Iris pigment epithelial cell (primary cell): ENCODE measurements at places on chromosomes 13 and 19.

DNA sequence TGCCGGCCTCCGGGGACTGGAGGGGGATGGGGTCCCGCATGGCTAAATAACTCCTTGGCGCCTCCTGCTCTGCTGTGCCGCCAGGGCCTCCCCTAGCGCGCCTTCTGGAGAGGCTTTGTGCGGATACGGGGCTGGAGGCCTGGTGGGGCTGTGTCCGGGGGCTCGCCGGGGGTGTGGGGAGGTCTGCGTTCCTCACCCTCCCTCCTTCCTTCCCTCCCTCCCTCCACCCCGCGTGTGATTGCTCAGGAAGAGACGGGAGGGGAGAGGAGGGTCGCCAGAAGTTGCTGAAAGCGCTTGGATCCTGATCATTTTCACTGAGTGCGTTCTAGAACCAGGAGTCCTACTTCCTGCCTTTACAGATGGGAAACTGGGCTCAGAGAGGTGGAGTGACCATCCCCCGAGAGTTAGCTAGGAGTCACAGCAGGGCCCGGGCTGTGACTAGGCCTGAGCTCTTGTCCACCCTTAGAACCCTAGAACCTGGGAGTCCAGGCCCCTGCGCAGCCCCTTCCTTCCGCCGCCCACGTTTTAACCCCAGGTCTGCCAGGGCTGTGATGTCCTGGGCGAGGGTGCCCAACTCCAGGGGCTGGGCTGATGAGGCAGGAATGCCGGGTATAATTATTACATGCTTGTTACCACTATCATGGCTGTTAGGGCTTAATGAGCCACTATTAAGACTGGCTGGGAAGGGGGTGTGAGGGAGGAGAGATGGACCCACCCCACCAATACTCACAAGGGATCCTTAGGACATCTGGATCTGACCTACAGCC lies 782 bp upstream of the JUND start:
- DNase-seq, result no peak

DNA sequence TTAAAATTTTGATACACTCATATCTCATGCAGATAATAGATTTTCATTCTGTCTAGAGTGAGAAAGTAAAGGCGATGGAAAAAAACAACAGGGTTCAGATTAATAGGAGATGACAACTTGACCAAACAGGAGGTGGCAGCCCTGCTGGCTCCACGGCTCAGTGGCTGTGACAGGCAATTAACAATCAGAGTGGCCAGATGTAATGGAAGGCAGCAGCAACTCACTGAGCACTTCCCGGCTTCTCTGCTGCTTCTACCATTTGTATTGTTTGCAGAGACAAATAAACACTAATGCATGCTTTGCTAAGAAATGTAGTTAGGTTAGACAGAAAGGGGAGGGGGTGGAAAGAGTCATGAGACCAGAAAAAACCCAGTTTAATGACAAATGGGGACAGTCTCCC lies 473.0 kb upstream of the SLC10A2 start:
- DNase-seq, result no peak

- peak; percentile 86 for DNase-seq
Observed at GRCh38 chr13:82717249-82717648, 1165.0 kb downstream of the SLITRK1 start.

DNA sequence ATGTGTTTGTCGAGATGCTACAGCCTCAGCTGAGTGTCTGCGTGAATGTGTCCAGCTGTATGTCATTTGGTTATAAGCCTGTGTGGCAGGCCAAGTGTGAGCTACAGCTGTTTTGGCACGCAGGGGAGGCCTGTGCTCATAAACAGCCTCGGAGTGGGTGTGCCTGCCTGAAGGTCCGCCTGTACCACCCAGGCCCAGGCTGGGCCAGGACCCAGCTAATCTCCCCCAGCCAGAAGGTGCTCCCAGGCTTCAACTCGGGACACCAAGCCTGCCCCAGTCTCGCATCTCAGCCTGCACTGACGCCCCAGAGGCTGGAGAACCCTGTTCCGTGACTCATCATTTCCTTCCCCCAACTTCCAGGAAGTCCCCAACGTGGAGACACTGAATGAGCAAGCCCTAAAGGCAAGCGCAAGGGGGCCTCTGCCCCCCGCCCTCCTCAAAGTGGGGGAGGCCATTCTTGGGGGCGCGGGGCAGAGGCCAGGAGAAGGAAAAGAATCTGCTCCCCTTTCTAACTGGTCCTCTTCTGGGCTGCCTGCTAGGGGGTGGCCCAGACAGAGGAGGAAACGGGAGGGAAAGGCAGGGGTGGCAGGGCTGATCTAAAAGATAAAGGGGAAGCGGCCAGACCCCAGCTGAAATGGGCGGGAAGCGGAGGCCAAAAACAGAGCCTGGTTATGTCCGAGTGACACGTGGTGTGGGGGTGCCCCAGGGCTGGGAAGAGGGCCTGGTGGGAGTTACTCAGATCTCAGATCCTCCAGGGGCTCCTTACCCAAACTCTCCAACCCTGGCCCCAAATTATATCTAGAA lies 2.0 kb downstream of the SLC1A5 start:
- DNase-seq, result peak; percentile 79

DNA sequence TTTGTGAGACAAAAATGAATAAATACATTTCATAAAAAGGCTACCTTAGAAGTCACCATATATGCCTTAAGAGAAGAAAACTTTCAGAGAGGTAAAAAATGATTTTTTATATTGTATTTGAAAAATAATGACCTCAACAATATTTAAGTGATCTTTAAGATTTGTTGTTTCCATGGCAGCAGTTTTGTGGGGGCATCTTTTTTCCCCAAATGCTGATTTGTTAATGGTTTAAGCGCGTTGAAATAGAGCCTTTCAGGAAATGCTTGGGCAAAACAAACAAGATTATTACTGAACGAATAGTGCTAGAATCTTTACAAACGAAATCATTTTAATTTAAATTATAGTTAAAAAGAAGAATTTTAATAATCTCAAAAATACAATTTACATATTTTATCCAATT lies 103.1 kb upstream of the MYO16 start:
- no peak for DNase-seq

GRCh38 chr19:16062789-16063188 lies 13.5 kb upstream of the TPM4 start:
- no peak for DNase-seq
